ENCODE measurements at places on chromosomes 13 and 19.

- DNase-seq: no peak
Observed at GRCh38 chr19:30216453-30216852, 155.7 kb upstream of the ZNF536 start.

GRCh38 chr13:28410096-28410495 lies 84.8 kb downstream of the FLT1 start:
- DNase-seq: no peak

DNA sequence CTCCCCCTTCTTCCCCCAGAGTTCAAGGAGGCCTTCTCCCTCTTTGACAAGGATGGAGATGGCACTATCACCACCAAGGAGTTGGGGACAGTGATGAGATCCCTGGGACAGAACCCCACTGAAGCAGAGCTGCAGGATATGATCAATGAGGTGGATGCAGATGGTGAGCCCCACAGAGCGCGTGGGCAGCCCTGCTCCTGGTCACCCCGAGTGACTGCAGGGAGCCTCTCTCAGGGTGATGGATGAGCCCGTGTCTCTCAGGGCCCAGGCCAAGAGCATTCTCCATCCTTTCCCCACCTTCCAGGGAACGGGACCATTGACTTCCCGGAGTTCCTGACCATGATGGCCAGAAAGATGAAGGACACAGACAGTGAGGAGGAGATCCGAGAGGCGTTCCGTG lies 7.0 kb downstream of the CALM3 start:
- no peak for DNase-seq

- no peak for DNase-seq
Observed at GRCh38 chr13:51432576-51432975, 20.3 kb downstream of the INTS6 start.

GRCh38 chr13:91303031-91303430 lies 44.5 kb upstream of the MIR17HG start:
- DNase-seq: no peak

DNA sequence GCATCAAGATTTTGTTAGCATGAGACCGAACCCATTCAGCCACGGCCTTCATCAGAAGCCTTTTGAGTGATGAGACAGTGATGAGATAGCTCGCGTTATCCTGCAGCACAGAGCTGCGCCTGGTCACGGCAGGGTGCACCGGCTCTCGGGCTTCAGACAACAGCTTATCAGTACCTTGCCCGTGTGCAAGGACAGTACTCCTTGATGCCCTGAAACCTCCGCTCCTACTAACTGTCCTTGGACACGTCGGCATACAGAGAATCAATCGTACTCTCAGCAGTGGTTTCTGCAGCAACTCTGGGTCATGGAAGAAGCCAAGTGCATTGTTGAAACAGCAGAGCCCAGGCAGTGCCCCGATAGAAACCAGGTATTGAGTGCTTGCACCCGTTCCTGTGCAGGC lies 40.7 kb downstream of the IRS2 start:
- DNase-seq: no peak

DNA sequence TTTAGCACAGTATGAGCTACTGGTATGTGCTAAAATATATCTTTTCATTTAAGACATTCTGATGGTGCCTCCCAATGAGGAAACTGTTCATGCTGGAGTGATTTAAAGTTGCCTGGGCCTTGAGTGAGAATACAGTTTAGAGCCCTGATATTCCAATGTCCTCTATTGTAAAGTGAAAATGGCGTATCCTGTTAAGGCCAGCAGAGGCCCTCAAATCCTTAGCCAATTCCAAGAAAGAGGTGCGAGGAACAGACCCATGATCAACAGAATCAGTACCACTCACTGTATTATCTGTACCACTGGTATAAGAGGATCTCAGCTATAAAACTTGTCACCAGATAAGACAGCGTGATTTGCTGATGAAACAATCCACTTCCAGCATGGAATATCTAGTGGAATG lies 273.1 kb upstream of the SLITRK5 start:
- DNase-seq: no peak

DNA sequence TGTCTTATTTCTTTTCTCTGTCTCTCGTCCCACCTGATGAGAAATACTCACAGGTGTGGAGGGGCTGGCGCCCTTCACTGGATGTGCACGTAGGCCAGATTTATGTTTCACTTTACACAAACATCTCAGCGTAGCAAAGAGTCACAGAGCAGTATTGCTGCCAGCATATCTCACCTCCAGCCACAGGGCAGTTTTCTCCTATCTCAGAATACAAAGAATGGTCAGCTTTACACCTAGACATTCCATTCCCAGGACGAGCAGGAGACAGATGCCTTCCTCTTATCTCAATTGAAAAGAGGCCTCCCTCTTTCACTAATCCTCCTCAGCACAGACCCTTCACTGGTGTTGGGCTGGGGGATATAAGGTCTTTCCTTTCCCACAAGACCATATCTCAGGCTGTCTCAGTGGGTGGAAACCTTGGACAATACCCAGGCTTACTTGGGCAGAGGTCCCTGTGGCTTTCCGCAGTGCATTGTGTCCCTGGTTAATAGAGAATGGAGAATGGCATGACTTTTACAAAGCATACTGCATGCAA lies 7.2 kb upstream of the ZNF611 start:
- no peak for DNase-seq

DNA sequence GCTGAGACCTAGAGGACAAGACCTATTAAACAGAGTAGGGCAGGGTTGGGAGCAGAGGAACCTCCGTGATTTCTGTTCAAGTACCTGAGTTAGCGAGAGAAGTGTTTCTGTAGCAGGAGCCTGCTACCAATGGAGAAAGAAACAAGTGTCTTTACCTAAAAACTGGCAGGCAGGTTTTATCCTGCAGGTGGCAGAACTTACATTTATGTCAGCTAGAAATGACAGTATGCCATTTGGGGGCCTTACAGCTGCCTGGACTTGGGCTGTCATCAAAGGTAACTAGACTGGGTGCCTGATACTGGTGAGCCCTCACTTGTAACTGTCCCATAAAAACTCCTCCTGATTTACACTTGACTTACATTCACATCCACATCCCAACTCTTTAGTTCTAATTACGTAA lies 185.3 kb upstream of the MIR17HG start:
- DNase-seq: peak; percentile 17
